ENCODE measurements at places on chromosomes 12 and 14. TPM values are rescaled to one million over a fixed set of nuclear protein-coding genes. Genes with fewer than 3 reads are reported as not detected.

The DLGAP5 gene
- polyA plus RNA-seq = 106 TPM

DNA sequence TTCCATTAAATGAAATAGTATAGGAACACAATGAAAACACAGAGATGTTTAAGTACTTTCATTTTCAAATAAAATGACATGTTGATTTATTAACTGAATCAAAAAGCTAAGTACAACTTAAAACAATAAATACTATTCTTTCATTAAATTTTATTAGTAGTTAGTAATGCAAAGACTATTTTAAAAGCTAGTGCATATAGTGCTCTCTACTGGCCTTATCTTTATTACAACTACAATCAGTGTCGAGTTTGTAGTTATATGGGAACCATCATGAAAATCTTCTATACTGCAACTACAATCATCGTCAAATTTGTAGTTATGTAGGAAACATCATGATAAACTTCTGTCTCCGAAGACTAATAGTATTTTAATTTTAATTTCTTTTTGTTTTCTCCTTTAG, 8.9 kb upstream of the LIN7A start:
- no peak for DNase-seq

GRCh38 chr12:12941450-12942350, 10.3 kb downstream of the GPRC5D start:
- no peak for DNase-seq

GRCh38 chr12:66636771-66637170, 42.1 kb downstream of the GRIP1 start:
- no peak for DNase-seq

- no peak for DNase-seq
These were observed 187.5 kb downstream of the PCNX1 start for GRCh38 chr14:71094722-71095121.

DNA sequence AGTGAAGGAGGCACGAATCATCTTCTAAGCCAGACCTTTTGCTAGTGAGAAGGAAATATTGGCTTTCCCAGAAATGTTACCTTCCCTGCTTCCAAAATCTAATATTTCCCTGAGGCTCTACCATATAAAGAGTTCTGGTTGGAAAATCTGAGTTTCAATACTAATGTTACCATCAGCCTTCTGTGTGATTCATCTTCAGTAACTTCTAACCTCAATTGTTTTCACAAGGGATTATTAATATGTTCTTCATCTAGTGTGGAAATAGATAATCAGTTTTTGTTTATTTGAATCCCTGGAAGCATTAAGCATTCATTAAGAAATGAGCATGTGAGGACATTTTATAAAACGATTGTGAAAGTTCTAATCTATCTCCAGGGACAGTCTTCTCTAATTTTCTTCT, 720.9 kb downstream of the AACS start:
- no peak for DNase-seq

GRCh38 chr12:48366131-48366530, 15.4 kb upstream of the ZNF641 start:
- DNase-seq = no peak

The SYCP3 gene
- 0.39 TPM for polyA plus RNA-seq

- no peak for DNase-seq
These were observed 6.0 kb downstream of the GAPDH start for GRCh38 chr12:6540181-6540877.

- DNase-seq = no peak
These were observed 64.1 kb downstream of the KIF26A start for GRCh38 chr14:104202259-104203070.

- DNase-seq = no peak
These were observed 194.1 kb downstream of the MON2 start for GRCh38 chr12:62660756-62661155.

DNA sequence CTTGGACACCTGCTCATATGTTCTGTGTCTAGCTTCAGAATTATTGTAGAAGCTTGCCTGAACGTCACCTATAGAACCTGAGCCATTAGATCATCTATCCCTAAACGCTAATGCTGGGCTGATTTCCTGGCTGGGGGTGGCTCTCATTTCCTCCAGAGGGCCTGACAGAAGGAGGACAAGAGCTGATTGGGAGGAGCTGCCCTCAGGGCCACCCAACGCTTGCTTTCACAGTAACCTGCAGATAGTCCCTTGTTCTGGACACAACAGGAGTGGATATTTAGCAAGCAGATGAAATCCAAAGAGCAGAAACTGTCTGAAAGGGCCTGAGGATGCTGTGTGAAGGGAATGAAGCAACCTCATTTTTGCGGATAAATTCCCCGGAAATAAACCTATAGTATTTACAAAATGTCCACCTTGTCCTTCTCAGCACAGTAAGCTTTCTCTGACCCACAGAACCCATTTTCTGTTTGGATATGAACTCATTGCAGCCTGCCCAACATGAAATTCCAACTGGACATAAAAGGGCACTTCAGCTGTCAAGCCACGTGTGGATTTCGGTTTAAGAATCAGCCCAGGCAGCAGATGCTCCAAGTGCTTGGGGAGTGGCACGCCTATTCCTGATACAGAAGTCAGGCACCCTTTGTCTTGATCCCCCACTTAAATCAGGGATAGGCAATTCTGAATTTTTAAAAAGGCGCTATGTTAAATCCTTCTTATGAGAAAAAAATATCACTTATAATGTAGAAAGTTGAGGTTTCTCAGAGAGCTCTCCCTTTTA, 32.8 kb upstream of the TUBA1C start:
- DNase-seq = no peak

DNA sequence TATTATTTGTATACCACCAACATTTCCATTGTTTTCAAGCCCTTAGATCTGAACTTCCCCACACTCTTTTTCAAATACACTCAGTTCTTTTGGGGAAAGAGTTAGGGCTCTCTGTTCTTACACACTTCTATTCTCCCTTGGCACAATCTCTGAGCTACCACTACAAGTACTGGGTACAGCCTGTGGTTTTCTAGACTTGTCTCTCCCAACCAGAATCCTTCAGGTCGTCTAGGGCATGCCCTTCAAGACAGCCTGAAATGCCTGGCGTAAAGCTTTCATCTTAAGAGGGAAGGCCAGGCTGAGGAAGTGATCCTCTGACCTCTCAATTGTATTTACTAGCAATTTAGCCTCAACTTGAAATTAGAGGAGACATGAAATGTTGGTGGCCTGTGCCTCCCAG, 1442.0 kb downstream of the AACS start:
- no peak for DNase-seq

- no peak for DNase-seq
These were observed 4.4 kb upstream of the P2RX4 start for GRCh38 chr12:121205491-121205890.

The TEX52 gene
- polyA plus RNA-seq = not detected

DNA sequence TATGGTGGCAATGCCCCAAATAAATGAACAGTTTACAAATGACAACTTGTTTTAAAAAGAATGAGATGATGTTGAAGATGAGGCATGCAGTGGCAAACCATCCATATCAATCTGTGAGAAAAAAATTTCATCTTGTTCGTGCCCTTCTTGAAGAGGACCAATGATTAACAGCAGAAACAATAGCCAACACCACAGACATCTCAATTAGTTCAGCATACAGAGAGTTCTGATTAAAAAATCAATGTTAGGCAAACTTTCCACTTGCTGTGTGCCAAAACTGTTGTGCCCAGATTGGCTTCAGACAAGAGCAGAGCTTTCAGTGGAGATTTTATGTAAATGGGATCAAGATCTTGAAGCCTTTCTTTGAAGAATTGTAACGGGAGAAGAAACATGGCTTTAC, 329.9 kb downstream of the BMP4 start:
- DNase-seq = no peak

The WNT5B gene
- polyA plus RNA-seq = 2.8 TPM

DNA sequence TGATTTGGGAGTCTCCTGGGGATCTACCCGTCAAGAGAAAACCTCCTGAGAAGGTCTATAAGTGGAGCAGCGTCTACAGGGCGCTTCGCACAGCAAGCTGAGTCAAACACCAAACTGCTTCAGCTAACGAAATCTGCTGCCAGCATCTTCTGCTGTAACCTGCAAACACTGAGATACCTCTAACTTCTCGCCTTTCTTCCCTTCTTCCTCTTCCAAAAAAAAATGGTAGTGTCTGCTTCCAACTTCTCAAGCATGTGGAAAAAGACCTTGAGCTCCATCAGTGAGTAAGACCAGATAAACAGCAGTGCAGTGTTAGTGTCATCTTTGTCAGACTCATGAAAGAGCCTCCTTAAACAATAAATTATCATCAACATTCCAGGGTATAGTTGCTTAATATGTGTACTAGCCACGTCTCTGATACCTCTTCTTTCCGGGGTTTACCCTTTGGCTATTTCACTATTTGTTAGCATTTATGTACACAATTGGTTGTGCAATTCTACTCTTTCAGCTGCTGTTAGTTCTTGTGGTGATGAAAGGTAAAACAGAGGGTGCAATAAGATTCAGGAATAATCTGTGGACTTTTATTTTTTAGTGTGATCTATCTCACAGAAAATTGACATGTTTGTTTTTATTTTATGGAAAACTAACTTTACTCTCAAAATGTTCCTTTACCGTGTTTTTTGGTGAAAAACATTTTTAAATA, 81.6 kb downstream of the LLPH start:
- DNase-seq = no peak

The FKBP11 gene
- polyA plus RNA-seq = 123 TPM

The DAAM1 gene
- polyA plus RNA-seq = 30.6 TPM

The RNF34 gene
- polyA plus RNA-seq = 173 TPM
